HuH-7 (cell line): ENCODE measurements at places on chromosomes 1 and 21.

DNA sequence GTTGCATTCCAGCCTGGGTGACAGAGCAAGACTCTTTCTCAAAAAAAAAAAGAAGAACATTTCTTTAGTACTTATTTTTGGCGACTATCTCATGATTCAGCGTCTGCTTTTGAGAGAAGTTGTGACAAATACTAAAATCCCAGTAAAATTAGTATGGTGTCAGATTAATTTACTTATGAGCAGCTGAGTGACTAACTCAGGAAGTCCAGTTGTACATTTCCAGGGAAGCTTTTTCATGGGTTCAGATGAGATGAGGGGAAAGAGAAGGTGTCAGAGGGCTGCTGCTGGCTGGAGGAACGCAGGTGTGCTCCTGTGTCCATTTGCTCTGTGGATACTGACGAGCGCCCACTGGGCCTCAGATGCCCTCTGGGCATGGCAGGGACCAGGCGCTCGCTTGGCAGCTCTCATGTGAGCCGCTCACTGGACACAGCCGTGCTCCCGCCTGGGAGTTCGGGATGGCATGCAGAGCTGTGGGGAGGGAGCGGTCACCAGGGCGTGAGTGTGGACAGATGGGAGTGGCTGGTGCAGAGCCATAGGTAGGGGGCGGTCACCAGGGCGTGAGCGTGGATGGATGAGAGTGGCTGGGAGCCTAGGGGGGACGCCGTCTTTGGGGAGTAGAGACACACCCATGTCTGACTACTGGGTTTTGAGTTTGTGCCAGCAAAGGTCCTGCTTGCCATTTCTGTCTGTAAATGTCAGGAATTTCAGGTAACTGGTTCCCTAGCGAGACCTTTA is 55.0 kb downstream of the ADARB1 start:
- DNase-seq, result no peak

DNA sequence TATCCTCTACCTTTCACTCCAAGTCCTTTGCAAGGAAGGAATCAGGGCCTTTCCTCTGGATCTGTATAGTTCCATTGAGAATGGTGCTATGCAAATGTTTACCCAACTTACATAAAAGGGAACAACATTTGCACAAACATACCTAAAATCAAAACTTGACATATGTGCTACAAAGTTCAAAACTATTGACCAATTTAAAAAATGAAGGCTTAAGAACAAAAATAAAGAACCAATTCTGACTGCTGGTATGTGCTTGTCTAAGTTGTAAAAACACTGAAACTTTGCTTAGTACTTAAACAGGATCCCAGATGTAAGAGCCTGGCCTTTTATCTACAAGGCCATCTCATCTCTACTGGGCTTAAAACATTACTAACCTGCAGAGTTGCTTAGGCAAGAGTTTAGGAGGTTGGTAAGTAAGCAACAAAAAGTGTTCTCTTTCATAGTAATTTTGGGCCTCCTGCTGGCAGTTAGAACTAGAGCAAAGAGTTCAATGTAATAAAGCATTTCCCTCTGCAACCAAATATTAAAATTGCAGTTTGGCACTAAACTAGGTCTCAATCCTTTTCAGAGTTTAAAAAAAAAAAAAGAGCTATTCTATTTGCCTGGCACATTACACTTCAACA is 2.0 kb downstream of the SCMH1 start:
- DNase-seq, result peak; percentile 63

DNA sequence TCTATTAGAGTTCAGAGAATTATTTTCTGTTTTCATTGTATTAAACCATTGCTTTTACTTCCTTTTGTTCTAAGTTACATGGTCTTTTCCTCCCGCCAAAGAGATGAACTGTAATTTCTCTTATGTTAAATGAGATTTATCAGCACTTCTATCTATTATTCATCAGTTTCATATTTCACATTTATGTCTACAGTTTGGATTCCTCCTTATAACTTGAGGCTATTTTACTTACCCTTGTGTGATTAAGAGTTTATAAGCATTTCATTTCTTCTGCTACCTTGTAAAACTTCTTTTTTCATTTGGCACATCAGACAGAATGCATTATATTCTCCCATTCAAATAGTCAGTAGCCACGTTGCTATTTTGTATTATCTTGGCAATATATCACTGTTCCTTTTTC is 248.2 kb downstream of the PLA2G4A start:
- no peak for DNase-seq

GRCh38 chr1:182174513-182174855 is 113.0 kb upstream of the ZNF648 start:
- DNase-seq, result no peak

DNA sequence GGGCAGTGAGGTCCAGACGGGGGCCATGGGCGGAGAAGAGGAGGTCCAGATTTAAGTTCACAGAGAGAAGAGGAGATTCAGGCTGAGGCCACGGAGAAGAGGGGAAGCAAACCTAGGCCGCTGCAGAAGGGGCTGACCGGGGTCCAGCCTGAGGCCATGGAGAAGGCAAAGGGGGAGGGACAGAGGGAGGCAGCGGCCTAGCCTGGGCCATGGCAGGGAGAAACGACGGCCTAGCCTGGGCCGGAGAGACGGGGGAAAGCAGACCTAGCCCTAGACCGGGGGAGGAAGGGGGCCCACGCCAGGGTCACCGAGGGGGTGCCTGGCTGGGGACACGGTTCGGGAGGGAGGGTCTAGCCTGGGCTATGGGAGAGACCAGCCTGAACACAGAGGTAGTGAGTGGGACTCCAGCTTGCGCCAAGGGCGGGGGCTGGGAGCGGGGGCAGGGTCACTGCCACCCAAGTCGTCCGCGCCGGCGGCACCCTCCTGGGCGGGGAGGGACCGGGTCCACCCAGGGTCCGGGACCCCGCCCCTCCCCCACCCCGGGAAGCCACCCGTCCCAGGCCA is 459 bp downstream of the CAPZB start:
- peak; percentile 33 for DNase-seq

GRCh38 chr21:45856906-45857305 is 124.7 kb upstream of the COL6A1 start:
- DNase-seq, result no peak

DNA sequence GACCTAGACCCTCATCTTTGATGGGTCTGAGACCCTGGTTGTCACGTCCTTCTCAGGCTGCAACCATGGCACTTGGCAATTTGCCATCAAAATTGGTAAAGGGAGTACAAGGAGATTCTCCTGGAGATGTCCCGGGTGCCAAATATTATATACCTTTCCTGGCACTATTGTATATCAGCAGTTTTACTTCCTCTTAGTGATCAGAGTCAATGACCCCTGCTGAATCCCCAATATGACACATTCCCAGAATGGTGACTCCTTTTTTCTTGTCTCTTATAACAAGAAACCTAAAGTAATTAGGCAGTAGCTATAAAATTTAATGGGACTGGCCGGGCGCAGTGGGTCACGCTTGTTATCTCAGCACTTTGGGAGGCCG is 39.6 kb upstream of the CDC42BPA start:
- no peak for DNase-seq

- DNase-seq, result no peak
Observed at GRCh38 chr1:91768786-91769725, 116.9 kb downstream of the TGFBR3 start.

- DNase-seq, result peak; percentile 8
Observed at GRCh38 chr1:112058815-112059450, 69.5 kb upstream of the KCND3 start.

DNA sequence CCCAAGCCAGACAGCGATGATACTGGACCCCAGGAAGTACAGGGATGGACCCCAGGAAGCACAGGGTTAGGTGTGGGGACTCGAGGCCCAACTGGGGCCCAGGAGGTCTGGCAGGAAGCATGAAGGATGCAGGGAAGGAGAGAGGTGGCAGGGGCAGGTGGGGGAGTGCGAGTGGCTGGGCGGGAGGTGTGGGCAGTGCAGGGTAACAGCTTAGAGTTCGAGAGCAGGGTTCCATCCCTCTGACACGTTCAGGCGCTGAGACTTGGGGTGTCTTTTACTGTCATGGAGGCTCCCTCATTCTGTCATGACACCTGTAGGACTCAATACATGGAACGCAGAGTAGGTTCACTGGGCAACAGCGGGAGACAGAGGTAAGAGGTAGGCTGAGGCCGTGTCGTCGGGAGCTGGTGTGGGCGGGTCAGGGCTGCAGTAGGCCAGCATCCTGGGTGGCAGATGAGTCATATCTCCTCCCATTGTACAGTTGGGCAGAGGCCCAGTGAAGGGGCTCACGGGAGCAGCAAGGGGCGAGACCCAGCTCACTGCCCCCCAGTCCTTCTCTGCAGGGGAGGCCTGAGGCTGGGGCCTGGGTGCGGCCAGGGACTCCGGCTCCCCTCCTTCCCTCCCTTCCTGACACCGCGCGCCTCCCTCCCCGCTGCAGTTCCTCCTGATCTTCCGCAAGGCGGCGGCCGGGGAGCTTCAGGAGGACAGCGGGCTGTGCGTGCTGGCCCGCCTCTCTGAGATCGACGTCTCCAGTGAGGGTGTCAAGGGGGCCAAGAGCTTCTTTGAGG is 11.6 kb upstream of the CTRC start:
- DNase-seq, result no peak

DNA sequence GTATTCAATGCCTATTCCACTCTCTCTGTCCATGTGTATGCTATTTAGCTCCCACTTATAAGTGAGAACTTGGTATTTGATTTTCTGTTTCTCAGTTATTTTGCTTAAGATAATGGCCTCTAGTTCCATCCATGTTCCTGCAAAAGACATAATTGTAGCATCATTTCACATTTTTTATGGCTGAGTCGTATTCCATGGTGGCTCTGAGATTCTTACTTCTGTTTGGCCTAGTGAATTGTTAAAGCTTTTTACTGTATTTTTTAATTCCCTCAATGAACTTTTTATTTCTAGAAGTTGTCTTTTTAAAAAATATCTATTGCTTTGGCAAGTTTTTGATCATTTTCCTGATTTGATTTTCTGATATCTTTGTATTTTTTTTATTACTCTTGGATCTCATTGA is 635.6 kb downstream of the PLA2G4A start:
- no peak for DNase-seq

GRCh38 chr1:45359882-45360513 is 19.8 kb upstream of the MUTYH start:
- no peak for DNase-seq

DNA sequence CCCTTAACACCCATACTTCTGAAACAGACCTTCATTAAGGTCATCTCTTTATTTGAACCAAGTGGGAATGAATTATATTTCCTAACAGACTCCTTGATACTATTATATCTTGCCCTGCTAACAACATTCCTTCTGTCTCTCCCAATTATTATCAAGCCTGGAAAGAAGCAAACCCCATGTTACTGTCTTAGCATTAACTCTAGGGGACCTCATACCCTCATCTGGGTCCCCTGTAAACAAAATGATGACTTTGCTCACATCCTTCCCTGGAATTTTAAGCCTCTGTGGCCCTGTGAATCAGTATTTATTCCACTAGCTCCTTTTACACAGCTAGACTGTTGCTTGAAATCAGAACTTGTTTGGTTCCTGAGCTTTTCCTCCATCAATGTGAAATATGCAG is 38.3 kb upstream of the BCL10 start:
- no peak for DNase-seq

GRCh38 chr1:30253807-30254440 is 469.5 kb downstream of the MATN1 start:
- no peak for DNase-seq

GRCh38 chr1:59431566-59432294 is 134.8 kb downstream of the FGGY start:
- no peak for DNase-seq

DNA sequence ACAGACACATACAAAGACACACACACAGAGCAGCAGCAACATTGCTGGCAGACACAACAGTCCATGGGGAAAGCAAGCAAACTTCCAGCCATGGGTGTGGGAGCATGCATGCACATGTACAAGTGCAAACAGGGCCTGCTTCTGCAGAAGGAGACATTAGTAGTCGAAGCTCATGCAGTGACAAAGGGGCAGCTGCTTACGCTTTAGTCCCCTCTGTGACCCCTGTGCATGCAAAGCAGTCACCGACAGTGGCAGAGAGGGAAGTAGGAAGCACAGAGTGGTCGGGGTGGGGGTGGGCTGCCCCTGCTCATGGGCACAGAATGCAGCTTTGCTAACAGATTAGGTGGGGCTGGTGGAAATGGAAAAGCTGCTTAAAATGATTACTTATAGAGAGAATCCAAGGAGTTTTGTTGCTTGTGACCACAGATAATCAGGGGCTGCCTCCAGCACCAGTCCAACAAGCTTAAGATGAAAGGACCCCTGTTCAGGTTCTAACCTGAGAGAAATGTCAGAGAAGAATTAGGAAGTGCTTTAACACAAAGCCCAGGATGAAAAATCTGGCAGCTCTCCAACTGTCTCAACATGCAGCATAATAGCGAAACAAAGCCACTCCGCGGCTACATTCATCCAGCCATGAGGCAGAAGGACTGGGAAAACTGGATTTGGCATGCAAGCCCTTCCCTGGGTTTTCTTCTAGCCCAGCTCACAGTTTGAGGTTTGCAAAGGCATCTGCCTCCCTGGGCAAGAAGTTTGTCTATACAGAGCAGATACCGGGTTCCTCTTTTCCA is 378.9 kb downstream of the KCNH1 start:
- DNase-seq, result no peak

DNA sequence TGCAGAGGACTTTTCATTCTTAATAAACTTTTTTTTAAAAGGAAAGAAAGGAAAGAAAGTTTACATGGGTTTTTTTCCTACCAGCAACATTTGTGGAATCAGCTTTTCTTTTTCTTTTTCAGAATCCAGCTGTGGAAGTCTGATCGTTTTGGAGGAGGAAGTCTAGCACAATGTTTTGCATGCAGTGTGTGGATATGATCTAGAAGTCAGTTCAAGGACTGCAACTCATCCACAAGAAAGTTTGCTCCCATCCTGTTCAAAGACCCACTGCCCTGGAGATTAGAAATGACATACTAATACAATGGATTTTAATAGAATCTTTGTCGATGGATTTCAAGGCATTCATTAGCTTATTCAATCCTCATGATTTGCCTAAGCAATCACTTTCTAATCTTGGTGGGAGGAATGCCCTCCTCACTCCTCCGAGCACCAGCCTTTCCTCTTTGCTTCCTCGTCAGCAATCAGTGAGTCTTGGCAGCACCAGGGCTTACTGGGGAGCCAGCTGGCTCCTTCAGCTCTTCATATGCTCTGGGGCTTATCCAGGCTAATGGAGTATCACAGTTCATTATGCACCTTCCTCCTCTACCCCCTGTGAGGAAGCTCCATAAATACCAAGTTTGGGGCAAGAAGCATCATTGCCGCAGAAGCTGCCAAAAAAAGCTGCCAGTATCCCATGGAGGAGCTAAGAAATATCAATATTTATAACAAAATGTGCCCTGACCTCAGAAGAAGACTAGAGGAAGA is 392.3 kb upstream of the PKN2 start:
- no peak for DNase-seq
